ENCODE measurements at places on chromosomes 11 and 22. TPM values are rescaled to one million over a fixed set of nuclear protein-coding genes. Genes with fewer than 3 reads are reported as not detected.

DNA sequence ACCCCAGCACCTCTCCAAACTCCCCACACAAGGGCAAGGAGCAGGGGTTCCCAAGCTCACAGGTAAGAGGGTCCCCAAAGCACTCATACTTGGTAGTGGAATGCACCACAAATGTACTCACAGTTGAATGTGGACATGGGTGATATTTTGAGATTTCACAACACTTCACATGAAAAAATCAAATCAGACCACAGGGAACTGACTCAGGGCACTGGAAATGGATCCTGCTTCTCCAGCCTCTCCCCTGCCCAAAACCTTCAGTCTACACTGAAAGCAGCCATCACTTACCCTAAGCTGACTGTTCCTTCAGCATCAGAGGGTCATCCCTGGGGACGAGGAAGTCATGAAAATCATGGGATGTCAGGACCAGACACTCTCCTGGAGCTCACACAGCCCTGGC is 40.2 kb downstream of the SCGB1A1 start:
- no peak overlapping the region for H3K27ac ChIP-seq
- no peak overlapping the region for H3K4me3 ChIP-seq
- H3K27me3 ChIP-seq, result no peaks in the 10 kb centered on the region
- no peaks in the 10 kb centered on the region for H3K4me1 ChIP-seq
- DNase-seq, result no peak

DNA sequence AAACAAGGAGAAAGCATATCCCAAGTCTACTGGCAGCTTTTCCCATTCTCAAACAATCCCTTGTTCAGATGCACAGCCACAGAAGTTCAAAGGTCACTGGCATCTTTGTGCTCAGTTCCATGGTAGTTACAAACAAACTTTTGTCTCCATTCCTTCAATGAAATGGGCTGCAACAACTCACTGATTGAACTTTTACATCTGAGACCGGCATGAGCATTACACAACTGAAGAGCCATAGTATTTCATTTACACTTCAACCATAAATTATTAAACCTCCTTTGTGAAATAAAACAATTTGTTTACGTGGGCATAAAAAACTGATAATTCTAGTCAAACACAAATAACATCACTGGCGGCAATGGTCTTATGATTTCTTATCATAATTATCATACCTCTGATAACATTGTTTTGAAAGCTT is 67.8 kb upstream of the ARHGAP32 start:
- H3K27me3 ChIP-seq, result no peaks in the 10 kb centered on the region
- H3K36me3 ChIP-seq, result no peaks in the 10 kb centered on the region
- no peak overlapping the region for H3K4me3 ChIP-seq
- H3K27ac ChIP-seq, result no peak overlapping the region

DNA sequence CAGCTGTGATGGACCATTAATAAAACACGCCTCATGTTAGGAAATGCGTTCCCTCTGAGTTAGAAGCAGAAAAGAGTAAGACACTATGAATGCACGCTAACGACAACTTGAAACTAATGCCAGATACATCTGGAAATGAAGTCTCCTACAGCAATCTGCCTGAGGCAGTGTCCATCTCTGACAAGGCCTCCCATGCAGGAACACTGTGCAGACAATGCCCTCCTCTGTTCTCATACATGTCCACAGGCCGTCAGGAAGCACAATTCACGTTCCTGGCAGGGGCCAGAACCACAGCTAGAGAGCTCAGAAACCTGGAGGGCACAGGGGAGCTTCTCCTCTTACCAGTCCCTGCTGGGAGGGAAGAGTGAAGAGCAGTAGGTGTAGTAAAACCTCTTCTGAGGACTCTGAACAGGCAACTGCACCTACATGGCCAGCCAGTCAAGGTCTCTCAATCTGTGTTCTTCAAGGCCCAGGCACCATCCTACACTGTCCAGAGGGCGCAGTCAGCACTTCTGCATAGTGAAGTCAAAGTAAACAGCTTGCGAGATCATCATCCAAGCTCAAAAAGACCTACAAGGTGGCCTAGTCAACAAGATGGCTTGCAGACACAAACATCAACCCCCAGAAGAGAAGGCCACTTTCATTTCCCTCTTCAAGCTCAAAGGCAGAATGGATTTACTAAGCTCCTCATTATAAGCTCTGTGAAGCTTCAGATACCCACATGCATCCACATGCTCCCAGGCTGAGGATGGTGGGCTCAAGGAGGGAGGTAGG is 41.5 kb upstream of the CYP2D6 start:
- peaks cover 36% of the 10 kb centered on the region for H3K36me3 ChIP-seq
- peaks cover 31% of the 10 kb centered on the region for H3K4me1 ChIP-seq
- peak; percentile 60 for DNase-seq

DNA sequence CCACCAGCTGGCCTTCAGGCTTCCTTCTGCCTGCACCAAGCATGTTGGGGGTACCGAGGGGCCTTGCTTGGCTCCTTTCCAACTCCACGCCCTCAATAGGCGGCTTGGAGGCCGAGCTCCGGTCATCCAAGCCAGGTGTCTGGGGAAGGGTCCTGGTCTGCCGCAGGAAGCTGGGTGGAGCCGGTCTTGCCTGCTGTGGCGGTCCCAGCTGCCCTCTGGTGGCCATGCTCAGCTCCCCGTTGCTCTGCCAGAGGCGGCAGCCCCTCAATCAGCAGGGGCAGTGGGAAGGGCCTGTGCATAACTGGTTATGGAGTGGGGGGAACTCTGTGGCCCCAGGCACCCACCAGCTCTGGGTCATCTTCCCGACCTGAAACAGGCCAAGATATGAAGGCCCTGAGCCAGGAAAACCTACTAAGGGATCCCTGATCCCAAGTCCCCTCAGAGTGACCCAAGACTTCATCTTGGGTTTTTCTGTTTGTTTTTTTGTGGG is 3.2 kb downstream of the ARVCF start:
- peaks cover 9% of the 10 kb centered on the region for H3K4me1 ChIP-seq
- H3K27me3 ChIP-seq, result peaks cover 7% of the 10 kb centered on the region
- H3K27ac ChIP-seq, result no peak overlapping the region
- H3K4me3 ChIP-seq, result no peak overlapping the region
- peak; percentile 58 for DNase-seq
- H3K36me3 ChIP-seq, result no peaks in the 10 kb centered on the region

DNA sequence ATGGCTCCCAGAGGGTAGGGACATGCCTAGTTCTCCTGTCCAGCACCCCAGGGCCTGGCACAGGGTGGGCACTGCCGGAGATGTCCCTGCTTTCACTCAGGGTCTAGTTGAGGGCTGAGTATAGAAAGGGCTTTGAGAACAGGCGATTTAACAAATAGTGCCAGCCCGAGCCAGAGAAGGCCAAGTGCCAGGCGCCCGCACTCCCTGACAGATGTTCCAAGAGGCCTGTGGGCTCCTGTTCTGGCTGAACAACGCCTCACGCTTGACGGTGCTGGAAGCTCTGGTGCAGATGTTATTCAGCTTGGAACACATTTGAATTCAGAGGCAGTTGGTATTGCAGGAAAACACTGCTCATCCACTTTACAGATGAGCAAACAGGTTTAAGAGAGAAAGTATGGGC is 46.5 kb downstream of the NFAM1 start:
- H3K36me3 ChIP-seq, result no peaks in the 10 kb centered on the region
- no peaks in the 10 kb centered on the region for H3K27me3 ChIP-seq
- H3K4me1 ChIP-seq, result no peaks in the 10 kb centered on the region

The NPAS4 gene
- total RNA-seq, result not detected

The EFCAB6 gene
- total RNA-seq, result 0.39 TPM

GRCh38 chr22:47154621-47155081 is 392.2 kb downstream of the TBC1D22A start:
- no peak overlapping the region for H3K27ac ChIP-seq
- H3K36me3 ChIP-seq, result peaks cover 44% of the 10 kb centered on the region
- no peak for DNase-seq
- no peak overlapping the region for H3K4me3 ChIP-seq
- H3K27me3 ChIP-seq, result no peaks in the 10 kb centered on the region

- no peaks in the 10 kb centered on the region for H3K36me3 ChIP-seq
- peak overlapping the region; percentile 77 for H3K27ac ChIP-seq
- peaks cover 2% of the 10 kb centered on the region for H3K27me3 ChIP-seq
- DNase-seq, result peak; percentile 77
Measured at GRCh38 chr22:30435674-30436126, 10.1 kb downstream of the MTFP1 start.

DNA sequence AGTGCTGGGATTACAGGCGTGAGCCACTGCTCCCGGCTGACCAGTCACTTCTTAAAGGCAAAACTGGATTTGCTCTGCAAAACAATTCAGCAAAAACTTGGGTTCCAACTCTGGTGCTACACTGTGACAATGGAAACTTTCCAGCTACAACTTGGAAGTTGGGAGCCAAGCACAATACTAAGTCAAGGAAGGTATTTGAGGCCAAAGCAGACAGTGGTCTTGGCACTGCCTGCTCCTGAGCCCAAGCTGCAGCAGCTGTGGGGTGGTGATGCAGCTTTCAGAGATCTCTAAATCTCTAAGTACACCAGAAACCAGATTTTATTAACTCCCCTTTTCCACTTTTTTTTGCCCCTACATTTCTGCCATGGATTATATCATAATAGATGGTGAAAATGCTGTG is 17.5 kb downstream of the ADM start:
- DNase-seq, result no peak
- H3K27ac ChIP-seq, result no peak overlapping the region
- H3K36me3 ChIP-seq, result no peaks in the 10 kb centered on the region
- peaks cover 6% of the 10 kb centered on the region for H3K27me3 ChIP-seq

- H3K4me3 ChIP-seq, result no peak overlapping the region
- DNase-seq, result no peak
- H3K27ac ChIP-seq, result no peak overlapping the region
- H3K4me1 ChIP-seq, result peaks cover 18% of the 10 kb centered on the region
- H3K36me3 ChIP-seq, result no peaks in the 10 kb centered on the region
- H3K27me3 ChIP-seq, result no peaks in the 10 kb centered on the region
Measured at GRCh38 chr22:50572965-50573364, 5.3 kb downstream of the CPT1B start.

DNA sequence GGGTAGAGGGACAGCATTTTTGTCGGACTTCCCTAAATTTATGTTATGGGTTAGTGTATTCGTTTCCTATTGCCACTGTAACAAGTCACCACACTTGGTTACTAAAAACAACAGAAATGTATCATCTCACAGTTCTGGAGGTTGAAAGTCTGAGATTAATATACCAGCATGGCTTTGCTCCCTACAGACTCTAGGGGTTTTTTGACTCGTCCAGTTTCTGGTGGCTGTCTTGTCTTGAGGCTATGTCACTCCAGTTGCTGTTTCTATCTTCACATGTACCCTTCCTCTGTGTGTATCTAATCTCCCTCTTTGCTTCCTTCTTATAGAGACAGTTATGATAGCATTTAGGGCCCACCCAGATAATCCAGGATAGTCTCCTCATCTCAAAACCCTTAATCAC is 9.1 kb upstream of the CCDC179 start:
- H3K4me1 ChIP-seq, result no peaks in the 10 kb centered on the region
- no peaks in the 10 kb centered on the region for H3K36me3 ChIP-seq
- H3K27me3 ChIP-seq, result no peaks in the 10 kb centered on the region
- no peak overlapping the region for H3K27ac ChIP-seq

GRCh38 chr22:49760280-49760629 is 67.4 kb downstream of the BRD1 start:
- H3K36me3 ChIP-seq, result no peaks in the 10 kb centered on the region
- DNase-seq, result no peak
- no peaks in the 10 kb centered on the region for H3K27me3 ChIP-seq
- H3K27ac ChIP-seq, result no peak overlapping the region
- no peaks in the 10 kb centered on the region for H3K4me1 ChIP-seq

The PLEKHA7 gene
- total RNA-seq, result 8.2 TPM

The ARHGAP42 gene
- 3.0 TPM for total RNA-seq

The SERPINH1 gene
- total RNA-seq, result 7.5 TPM

- DNase-seq, result no peak
- no peaks in the 10 kb centered on the region for H3K27me3 ChIP-seq
- H3K27ac ChIP-seq, result no peak overlapping the region
- no peaks in the 10 kb centered on the region for H3K4me1 ChIP-seq
Measured at GRCh38 chr11:43747130-43747802, 66.7 kb downstream of the HSD17B12 start.

The KCNQ1 gene
- total RNA-seq, result 28.8 TPM

DNA sequence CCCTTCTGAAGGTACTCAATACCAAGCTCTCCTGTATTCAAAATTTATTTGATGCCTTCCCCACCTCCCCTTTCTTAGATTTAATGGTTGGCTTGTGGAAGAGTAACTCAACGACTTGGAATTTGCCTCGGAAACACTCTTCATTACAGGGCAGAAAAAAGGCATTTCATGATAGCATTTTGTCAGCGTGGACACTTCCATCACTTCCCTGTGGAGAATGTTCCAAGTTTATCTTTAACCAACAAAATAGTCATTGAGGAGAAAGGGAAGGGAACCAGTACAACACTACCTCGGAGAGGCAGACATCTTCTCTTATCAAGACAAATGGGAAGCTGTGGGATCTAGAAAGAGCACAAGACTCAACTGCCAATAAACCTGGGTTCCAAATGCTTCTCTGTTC is 177.2 kb upstream of the MTMR2 start:
- H3K27me3 ChIP-seq, result no peaks in the 10 kb centered on the region
- peaks cover 1% of the 10 kb centered on the region for H3K36me3 ChIP-seq
- no peaks in the 10 kb centered on the region for H3K4me1 ChIP-seq
- H3K4me3 ChIP-seq, result no peak overlapping the region
- no peak for DNase-seq

- no peaks in the 10 kb centered on the region for H3K36me3 ChIP-seq
- H3K27ac ChIP-seq, result no peak overlapping the region
- H3K4me3 ChIP-seq, result no peak overlapping the region
- no peak for DNase-seq
- peaks cover 18% of the 10 kb centered on the region for H3K4me1 ChIP-seq
- no peaks in the 10 kb centered on the region for H3K27me3 ChIP-seq
Measured at GRCh38 chr22:29706486-29706885, 13.3 kb upstream of the CABP7 start.

DNA sequence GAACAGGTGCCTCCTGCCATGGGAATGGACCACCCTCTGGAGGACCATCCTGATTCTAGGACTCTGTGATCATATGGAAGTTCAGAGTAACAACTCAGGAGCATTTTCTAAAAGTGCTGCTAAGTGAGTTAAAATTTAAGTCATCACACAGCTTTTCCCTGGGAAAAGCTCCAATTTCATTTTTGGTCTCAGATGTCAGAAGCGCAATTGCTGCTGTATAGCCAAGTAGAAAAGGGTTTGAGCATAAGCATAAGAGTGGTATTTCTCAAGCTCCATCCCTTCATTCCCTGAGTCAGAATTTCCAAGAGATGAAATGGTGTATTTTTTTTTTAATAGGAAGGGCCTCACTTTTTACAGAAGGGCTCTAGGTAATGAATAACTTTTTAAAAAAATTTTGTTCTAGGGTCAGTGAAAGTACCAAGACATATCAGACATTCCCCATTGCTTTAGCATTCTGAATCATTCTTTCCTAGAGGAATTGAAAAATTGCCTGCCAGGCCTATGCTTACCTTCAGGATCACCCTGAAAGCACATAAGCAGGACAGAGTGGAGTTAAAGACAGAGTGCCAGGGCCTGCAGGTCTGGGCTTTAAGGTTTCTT is 564.5 kb upstream of the ISX start:
- H3K4me1 ChIP-seq, result no peaks in the 10 kb centered on the region
- no peak for DNase-seq
- H3K27ac ChIP-seq, result no peak overlapping the region
- H3K4me3 ChIP-seq, result no peak overlapping the region
- H3K27me3 ChIP-seq, result no peaks in the 10 kb centered on the region

The OR2D2 gene
- not detected for total RNA-seq
